ENCODE measurements at places on chromosomes 16 and 17. TPM values are rescaled to one million over a fixed set of nuclear protein-coding genes. Genes with fewer than 3 reads are reported as not detected.

Gene FOXJ1
- polyA plus RNA-seq = not detected

Gene PIGW
- 5.1 TPM for polyA plus RNA-seq

Gene MYL4
- 239 TPM for polyA plus RNA-seq

Gene CD300E
- 0.91 TPM for polyA plus RNA-seq

Gene GAN
- 2.3 TPM for polyA plus RNA-seq

Gene CLDN9
- 1.0 TPM for polyA plus RNA-seq

Gene GSG1L
- not detected for polyA plus RNA-seq
